ENCODE measurements at places on chromosomes 13 and 19. TPM values are rescaled to one million over a fixed set of nuclear protein-coding genes. Genes with fewer than 3 reads are reported as not detected.

DNA sequence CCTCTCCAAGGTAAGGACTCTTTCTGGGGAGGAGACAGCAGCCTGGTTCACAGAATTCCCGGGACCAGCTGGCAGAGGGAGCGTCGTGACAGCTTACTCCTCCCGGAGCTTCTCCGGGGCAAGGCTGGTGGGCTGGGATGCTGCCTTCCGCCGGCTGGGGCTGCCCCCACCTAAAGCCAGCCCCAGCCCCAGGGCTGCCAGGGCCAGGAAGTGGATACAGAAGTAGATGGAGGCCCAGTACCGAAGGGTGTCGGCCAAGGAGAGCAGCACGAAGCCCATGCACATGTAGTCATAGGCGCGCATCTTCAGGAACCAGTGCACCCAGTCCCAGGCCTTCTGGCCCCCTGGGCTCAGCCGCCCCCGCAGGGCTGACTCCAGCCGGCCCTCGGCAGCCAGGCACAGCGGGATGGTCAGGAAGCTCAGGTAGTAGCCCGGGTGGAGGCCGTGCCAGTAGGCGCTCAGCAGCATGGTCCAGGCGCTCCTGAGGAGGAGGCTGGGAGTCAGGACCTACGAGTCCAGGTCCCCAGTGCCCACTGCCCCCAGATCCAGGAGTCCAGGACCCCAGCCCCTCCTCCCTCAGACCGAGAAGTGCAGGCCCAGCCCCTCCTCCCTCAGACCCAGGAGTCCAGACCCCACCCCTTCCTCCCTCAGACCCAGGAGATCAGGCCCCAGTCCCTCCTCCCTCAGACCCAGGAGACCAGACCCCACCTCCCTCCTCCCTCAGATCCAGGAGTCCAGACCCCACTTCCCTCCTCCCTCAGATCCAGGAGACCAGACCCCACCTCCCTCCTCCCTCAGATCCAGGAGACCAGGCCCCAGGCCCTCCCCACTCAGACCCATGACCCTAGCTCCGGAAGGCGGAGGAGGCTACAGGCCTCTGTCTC is 1.2 kb upstream of the TMC4 start:
- no peak for DNase-seq

DNA sequence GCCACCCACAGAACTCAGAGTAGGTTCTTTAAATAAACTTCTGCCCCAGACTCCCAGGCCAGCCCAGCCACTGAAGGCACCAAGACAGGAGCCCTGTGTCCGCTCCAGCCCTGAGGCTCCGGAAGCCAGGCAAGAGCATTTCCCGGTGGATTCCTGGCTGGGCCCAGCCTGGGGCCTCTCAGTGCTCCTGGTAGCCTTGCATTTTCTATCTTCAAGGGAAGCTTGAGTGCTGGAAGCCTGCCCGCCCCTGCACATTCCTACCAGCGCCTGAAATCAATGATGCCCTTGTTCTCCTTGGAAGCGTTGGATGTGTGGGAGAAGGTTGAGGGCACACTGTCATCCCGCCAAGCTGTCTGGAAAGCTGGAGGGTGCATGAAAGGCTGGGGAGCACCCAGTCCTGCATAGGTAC is 70.3 kb downstream of the ALOX5AP start:
- DNase-seq: no peak

DNA sequence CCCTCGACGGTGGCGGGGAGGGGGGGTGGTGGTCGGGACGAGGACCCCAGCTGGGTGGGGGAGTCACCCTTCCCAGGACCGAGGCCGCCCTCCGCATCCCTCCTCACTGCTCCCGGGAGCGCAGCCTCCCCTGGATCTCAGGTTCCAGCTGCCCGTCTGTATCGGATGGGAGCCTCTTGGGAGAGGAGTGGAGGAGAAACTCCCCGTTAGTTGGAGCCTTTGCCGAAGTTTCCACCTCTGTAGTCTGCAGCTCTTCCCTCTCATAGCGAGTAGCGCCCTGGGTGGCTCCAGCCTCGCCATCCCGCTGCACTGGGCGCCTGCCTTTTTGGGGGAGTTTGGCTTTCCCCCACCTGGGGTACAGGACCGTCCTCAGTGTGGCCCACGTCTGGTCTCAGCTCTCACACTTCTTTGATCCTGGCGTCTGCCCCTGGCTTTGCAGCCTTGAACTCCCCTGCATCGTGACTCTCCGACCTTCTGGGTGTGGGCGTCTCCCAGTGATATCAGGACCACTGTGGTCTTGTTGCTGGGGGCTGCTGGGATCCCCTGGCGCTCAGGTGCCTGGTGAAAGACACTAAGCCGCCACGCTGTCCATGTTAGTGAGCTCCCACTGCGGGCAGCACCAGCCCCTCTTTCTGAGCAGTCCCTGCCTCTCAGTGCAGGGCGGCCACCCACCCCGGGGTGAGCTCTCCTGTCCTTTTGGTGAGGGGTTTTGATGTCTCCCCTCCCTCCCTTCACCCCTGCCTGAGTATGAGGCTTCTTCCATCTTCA is 1.1 kb downstream of the CNOT3 start:
- DNase-seq: no peak

- DNase-seq: no peak
These were observed 2.5 kb downstream of the ICAM5 start for GRCh38 chr19:10292206-10292788.

Gene CLC
- polyA plus RNA-seq: 4.2 TPM

Gene PTPRH
- not detected for polyA plus RNA-seq

Gene IRS2
- polyA plus RNA-seq: 14.9 TPM

Gene SLC17A7
- polyA plus RNA-seq: 0.47 TPM

Data from right renal pelvis (tissue), 4 donors.